SHP77 (cell line): ENCODE measurements at places on chromosomes 5 and 9.

GRCh38 chr5:145824040-145824439 lies 11.1 kb downstream of the PRELID2 start:
- no peak for DNase-seq

GRCh38 chr9:38272710-38273109 lies 119.8 kb upstream of the ALDH1B1 start:
- no peak for DNase-seq

DNA sequence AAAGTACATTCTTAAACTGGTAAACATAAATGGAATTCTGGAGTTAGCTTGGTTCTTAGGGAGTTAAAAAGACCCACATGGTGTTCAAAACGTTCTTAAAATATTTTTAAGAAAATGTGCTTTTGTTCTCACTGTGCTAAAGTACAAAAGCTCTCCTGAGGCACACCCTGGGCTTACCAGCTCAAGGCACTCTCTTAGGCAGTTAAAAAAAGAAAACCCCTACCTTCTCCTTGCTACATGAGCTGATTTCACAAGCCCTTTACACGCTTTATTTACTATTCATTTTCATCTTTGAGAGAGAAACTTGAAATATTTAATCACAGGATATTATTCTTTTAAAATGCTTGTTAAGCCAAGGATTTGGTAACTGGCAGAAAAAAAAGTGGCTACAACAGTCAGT lies 723.3 kb upstream of the GRAMD2B start:
- DNase-seq: peak; percentile 27

DNA sequence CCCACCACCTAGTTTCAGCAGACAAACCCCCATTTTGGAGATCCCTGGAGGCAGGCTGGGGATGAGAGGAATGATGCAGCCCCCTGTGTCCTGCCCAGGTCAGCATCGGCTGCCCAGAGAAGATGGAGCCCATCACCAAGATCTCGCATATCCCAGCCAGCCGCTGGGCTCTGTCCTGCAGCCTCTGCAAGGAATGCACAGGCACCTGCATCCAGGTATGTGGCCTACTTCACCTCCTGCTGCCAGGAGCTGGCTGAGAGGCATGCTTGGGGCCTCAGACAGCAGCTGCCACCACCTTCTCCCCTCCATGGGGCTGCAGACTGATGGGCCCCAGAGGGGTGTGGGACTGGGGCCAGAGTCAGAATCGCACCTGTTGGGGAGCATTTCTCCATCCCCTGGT lies 38.9 kb downstream of the JADE2 start:
- no peak for DNase-seq

DNA sequence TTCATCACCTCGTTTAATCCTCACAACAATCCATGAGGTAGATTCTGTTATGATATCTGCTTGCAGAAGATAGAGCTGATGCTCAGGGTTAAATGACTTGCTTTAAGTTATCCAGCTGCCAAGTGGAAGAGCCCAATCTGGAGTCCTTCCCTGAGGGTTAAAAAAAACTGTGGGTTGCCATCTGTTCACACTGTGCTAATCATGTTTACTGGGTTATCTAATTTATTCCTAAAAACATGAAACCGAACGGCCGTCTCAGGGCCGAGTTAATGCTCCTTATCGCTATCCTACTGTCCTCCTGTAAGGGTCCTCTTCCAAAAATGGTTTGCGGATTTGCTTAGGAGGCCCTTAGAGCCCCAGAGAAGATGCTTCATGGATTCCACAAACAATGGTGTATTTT lies 153.3 kb downstream of the YIPF5 start:
- no peak for DNase-seq

DNA sequence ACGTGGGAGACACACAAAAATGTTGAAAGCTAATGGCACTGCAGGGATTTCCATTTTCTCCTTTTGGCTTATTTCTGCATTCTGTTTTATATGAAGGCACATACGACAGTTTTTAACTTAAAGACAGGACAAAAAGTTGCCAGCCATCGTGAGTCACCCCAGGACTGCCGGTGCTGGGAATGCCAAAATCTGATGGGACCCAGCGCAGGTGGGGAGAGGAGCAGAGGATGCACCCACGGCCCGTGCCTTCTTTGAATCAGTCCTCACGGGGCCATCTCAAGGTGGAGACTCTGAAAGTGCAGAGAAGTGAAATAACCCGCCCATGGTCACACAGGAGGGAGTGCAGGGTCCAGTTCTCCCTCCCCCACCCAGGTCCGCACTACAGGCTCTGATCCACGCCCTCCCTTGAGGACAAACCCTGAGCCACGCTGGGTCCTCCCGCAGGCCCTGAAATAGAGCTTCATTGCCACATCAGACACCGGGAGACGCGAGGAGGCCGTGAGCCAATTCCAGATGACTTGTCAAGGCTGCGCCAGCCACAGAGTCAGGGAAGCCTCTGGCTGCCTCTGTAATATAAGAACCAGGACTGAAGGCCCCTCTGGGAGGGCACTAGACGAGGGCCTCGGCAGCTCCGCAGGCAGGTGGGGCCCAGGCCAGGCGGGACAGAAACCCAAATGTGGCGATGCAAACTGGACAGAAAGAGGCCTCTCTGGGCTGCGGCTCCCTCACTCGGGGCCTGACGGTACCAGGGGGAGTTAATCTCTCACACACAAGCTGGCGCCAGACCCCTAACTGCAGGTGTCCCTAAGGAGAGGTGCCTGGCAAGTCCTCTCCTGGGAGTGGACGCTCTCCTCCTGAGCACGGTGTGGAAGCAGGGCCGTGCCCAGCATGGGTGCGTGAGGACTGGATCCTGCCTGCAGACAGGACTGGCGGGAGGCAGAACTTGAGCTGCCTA lies 22.9 kb downstream of the ADAMTS2 start:
- no peak for DNase-seq
